ENCODE measurements at places on chromosomes 6 and 20.

GRCh38 chr6:89269981-89270380 is 45.1 kb downstream of the GABRR2 start:
- no peak for DNase-seq

DNA sequence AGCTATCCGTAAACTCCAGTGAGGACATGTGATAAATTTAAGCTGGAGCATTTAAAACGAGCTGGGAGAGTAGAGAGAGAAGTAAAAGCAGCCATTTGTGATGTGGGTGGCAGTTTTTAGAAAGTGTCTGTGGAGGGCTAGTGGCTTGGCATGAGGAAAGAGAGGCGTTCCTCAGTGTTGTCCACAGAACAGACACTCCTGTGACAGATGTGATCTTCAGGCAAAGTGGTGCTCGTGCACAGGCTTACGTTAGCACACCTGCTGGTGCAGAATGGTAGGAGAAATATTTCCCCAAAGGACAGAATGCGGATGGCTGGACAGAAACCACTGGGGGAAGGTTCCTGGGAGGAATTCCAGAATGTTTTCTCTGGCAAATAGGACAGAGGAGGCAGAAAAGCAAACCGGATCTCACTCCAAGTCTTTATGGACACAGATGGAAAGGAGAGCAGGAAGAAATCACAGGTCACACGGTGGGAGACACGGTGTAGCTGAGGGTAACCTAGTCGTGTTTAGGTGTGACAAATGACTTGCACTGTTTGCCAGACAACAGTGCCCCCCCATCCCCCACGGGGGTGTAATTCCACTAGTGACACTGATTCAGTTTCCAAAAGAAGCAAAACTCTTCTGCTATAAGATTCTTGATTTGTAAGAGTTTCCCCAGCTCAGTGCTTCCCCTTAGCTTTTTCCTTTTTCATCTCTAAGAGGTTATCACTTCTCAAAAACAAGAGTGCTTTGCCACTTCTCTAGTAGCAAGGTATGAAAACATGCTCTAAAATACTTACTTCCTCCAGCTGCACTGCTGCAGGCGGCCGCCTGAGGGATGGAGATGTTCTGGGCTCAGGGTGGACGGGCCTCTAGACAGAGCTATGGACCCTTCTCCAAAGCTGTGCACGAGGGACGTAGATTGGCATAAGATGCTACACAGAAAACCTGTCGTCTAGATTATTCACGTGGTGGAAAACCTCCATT is 293.2 kb downstream of the QKI start:
- no peak for DNase-seq

DNA sequence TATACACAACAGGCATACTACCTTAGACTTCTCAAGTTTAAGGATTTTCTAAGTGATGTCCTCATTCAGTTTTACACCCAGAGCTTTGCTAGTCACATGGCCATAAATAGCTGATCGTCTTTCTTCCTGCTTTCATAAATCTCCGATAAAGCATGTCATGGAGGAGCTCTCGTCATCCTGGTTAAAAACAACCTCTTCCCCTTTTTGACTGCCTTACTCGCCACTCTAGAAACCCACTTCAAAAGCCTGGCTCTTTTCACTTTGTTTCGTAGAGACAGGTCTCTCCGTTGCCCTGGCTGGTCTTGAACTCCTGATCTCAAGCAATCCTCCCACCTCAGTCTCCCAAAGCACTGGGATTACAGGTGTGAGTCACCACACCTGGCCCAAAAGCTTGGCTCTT is 67.0 kb upstream of the SMIM29 start:
- DNase-seq = peak; percentile 6

- DNase-seq = no peak
Measured at GRCh38 chr6:131825946-131826345, 18.1 kb downstream of the ENPP1 start.

GRCh38 chr6:150770637-150771036 is 94.9 kb upstream of the MTHFD1L start:
- no peak for DNase-seq

All from central memory CD4-positive, alpha-beta T cell (primary cell).